ENCODE measurements at places on chromosomes 1 and 21.
A peak's percentile ranks its signal among the peaks of the same experiment; 100 is the strongest.

DNA sequence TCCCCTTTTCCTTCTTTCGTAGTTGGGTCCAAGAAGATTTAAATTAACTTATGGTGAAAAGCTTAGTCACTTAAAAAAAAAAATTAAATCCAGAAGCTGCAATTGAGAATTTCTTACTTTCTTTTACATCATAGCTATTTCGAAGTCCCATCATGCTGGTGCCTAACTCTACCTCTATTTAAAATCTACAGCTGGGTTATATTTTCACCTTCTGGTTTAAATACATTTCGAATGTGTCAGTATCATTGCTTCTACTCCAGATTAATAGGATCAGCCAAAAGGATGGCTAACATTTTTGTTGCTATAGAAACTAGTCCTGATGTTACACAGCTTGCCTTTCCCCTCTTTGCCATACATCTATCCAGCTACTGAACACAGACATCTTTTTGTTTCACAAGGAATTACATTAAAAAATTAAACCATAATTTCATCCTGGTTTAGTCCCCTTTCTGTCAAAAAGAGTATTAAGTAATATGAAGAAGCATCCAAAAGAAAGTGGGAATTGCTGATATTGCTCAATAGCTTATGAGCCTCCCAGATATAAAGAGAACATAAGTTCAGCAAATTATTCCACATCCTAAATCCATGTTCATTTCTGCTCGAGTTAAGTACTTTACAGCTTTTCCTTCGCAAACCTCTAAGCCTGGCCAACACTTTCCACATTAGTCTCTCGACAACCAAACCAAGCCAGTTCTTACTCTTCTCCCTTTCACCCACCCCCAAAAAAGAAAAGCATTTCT is 396.7 kb upstream of the DAB1 start:
- no peak overlapping the region for H3K4me3 ChIP-seq
- H3K27me3 ChIP-seq = peaks cover 23% of the 10 kb centered on the region
- H3K27ac ChIP-seq = no peak overlapping the region
- no peaks in the 10 kb centered on the region for H3K4me1 ChIP-seq
- no peak for DNase-seq
- no peaks in the 10 kb centered on the region for H3K36me3 ChIP-seq

DNA sequence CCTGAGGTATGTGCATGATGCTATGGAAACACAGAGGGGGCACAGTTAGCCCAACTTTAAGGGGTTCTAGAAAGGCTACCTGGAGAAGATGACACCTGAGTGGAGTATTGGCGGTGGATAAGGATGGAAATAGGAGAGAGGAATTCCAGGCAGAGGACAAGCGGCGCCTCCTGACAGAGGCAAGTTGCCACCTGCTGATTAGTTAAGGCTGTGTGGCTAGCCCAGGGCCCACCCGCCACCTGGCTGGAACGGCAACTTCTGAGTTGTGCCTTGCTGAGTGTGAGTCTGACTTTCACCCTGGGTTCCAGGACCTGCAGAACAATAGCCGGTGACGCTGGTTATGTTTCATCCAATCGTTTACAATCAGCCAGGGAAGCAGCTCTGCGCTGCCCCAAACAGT is 126.9 kb upstream of the LMO4 start:
- H3K4me3 ChIP-seq = no peak overlapping the region
- no peak overlapping the region for H3K27ac ChIP-seq
- peaks cover 4% of the 10 kb centered on the region for H3K27me3 ChIP-seq
- H3K4me1 ChIP-seq = no peaks in the 10 kb centered on the region

DNA sequence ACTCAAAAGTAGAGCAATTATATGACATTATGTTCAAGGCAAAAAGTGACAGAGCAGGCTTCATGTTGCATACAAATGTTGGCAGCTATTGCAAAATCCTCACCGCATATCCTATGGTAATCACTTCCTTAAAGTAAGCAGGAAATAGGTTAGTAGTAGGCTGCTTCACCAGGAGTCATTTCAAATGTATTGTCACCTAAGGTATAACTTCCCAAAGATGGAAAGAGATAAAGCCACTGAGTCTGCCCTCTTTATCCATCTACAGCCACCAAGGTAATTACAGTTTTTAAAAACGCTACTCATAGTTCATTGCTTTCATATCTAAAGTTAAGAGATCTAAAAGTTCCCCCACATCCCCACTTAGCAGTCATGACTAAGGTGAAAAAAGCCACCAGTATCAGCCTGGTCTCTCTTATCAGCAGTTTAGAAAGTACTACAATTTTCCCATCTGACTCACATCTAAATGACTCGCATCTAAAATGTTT is 31.6 kb upstream of the UBE2U start:
- H3K36me3 ChIP-seq = no peaks in the 10 kb centered on the region
- H3K27ac ChIP-seq = no peak overlapping the region
- H3K4me3 ChIP-seq = no peak overlapping the region

GRCh38 chr1:73736125-73736524 is 461.9 kb downstream of the LRRIQ3 start:
- no peaks in the 10 kb centered on the region for H3K36me3 ChIP-seq
- H3K4me3 ChIP-seq = no peak overlapping the region
- DNase-seq = no peak
- H3K27me3 ChIP-seq = no peaks in the 10 kb centered on the region
- H3K27ac ChIP-seq = no peak overlapping the region
- no peaks in the 10 kb centered on the region for H3K4me1 ChIP-seq

DNA sequence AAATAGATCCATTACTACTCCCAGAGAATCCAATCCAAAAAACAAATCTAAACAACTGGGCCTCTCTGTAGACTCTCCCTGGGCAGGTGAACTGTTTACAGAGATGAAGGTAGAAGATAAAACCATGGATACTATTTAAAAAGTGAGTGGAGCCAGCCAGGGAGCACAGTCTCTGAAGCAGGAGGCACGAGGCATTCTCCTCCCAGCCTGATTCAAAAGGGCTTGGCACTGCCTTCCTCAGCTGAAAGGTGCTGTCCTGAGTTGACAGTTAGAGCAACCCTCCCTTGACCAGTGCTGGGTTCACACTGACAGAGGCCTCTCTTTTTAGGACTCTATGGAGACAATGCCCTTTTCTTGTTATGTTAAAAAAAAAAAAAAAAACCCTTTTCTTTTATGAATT is 36.8 kb downstream of the HENMT1 start:
- H3K27me3 ChIP-seq = no peaks in the 10 kb centered on the region
- DNase-seq = no peak
- H3K4me1 ChIP-seq = peaks cover 9% of the 10 kb centered on the region
- peaks cover 15% of the 10 kb centered on the region for H3K36me3 ChIP-seq
- no peak overlapping the region for H3K4me3 ChIP-seq

DNA sequence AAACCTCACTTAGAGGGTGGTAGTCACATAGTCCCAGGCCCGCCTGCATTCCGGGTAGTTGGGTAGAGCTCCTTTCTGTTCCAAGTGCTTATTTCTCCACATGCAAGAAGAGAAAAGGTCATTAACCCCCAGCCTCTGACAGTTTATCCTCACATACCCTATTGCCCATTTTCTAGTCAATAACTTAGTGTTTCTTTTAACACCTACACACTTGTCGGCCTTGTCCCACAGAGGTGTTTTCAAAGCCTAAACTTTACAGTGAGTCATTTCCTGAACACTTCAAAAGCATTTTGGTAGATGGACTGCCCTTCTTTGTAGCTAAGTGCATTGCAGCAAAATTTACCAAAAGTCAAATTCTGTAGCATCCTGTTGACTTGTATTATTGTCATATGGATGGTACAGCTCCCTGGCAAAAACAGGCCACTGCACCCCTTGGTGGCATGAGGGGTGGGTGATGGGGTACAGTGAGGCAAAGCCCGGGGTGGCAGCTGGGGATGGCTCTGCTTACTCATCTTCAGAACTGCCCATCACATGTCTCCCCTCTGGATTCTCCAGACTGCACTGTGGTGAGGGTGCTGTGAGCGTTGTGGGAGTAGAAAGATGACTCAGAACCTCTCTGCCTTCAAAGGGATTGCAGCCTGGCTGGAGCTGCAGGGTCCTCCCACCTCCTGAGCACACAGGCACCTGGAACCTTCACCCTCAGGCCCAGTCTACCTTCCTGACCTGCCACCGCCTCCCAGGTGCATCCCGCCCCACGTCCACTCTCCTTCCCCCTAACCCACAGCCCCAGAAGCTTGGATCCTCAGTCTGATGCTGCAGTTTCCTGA is 45.8 kb upstream of the DMRTB1 start:
- H3K36me3 ChIP-seq = no peaks in the 10 kb centered on the region
- peaks cover 51% of the 10 kb centered on the region for H3K27me3 ChIP-seq
- H3K27ac ChIP-seq = no peak overlapping the region
- no peak for DNase-seq

- no peak overlapping the region for H3K4me3 ChIP-seq
- H3K27me3 ChIP-seq = no peaks in the 10 kb centered on the region
- no peak for DNase-seq
- no peaks in the 10 kb centered on the region for H3K36me3 ChIP-seq
- no peak overlapping the region for H3K27ac ChIP-seq
- peaks cover 33% of the 10 kb centered on the region for H3K4me1 ChIP-seq
These were observed 53.5 kb downstream of the FNBP1L start for GRCh38 chr1:93501399-93501798.

- H3K4me3 ChIP-seq = no peak overlapping the region
- DNase-seq = no peak
- H3K27me3 ChIP-seq = no peaks in the 10 kb centered on the region
- peak overlapping the region; percentile 79 for H3K27ac ChIP-seq
- peaks cover 100% of the 10 kb centered on the region for H3K4me1 ChIP-seq
These were observed 164.3 kb downstream of the DHRS3 start for GRCh38 chr1:12453400-12454343.

- DNase-seq = no peak
- H3K4me1 ChIP-seq = peaks cover 14% of the 10 kb centered on the region
- H3K36me3 ChIP-seq = no peaks in the 10 kb centered on the region
- no peak overlapping the region for H3K4me3 ChIP-seq
These were observed 622.1 kb downstream of the PLPP3 start for GRCh38 chr1:55957276-55957675.

DNA sequence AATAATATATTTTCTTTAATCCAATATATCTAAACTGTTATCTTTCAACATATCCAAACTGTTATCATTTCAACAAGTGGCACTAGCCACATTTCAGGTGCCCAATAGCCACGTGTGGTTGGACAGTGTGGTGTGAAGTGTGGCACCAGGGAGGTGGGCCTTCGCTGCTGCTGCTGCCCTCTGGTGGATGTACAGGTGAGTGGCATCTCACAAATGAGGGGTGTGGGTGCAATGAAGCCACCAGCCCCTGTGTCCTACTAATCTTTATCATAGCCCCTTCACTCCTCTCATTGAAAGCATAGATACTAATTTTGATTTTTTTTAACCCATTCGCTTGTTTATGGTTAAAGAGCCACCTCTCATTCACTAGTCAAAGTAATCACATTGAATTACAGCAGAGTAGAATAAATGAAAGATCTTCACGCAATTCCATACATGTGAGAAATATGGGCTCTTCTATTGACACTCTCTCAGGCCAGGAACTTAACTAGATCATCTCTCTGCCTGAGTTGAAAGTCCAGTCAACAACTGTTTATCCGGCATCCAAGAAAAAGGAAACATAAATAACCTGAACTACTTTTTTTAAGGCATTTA is 499.2 kb downstream of the OMA1 start:
- H3K27ac ChIP-seq = no peak overlapping the region
- DNase-seq = no peak
- H3K36me3 ChIP-seq = no peaks in the 10 kb centered on the region
- no peak overlapping the region for H3K4me3 ChIP-seq
- no peaks in the 10 kb centered on the region for H3K4me1 ChIP-seq

GRCh38 chr21:37452227-37452626 is 85.7 kb downstream of the DYRK1A start:
- no peak overlapping the region for H3K4me3 ChIP-seq
- peaks cover 99% of the 10 kb centered on the region for H3K4me1 ChIP-seq
- DNase-seq = peak; percentile 31
- H3K27ac ChIP-seq = peak overlapping the region; percentile 71
- H3K36me3 ChIP-seq = no peaks in the 10 kb centered on the region

- H3K36me3 ChIP-seq = no peaks in the 10 kb centered on the region
- H3K27me3 ChIP-seq = no peaks in the 10 kb centered on the region
- DNase-seq = no peak
- H3K4me3 ChIP-seq = no peak overlapping the region
These were observed 362.2 kb upstream of the SNX7 start for GRCh38 chr1:98299313-98299712.

GRCh38 chr1:175717610-175718540 is 25.5 kb downstream of the TNR start:
- peaks cover 41% of the 10 kb centered on the region for H3K27me3 ChIP-seq
- no peaks in the 10 kb centered on the region for H3K4me1 ChIP-seq
- no peak for DNase-seq
- no peaks in the 10 kb centered on the region for H3K36me3 ChIP-seq

GRCh38 chr1:84452436-84452835 is 26.6 kb upstream of the RPF1 start:
- H3K27ac ChIP-seq = no peak overlapping the region
- no peaks in the 10 kb centered on the region for H3K4me1 ChIP-seq
- H3K27me3 ChIP-seq = peaks cover 44% of the 10 kb centered on the region
- DNase-seq = no peak

DNA sequence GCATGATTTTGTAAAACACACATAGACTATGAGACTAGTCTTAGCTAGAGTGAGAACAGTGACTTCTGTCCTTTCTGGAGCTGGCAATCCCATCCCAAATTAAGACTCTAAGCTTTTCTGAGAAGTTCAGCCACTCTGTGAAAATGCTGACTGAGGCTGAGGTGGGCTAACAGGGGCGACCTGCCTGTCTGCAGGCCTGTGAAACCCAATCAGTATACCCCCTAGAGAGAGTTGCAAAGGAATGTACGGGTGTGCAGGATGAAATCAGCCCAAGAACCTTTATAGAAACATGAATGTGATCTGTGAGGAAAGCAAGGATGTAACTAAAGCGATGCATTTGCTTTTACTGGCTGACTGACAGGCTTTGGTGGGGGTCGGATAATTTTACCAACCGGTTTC is 16.0 kb upstream of the TBX15 start:
- H3K4me3 ChIP-seq = no peak overlapping the region
- H3K4me1 ChIP-seq = peaks cover 47% of the 10 kb centered on the region
- peaks cover 99% of the 10 kb centered on the region for H3K27me3 ChIP-seq
- DNase-seq = no peak

GRCh38 chr1:24514946-24515345 is 12.3 kb downstream of the RCAN3 start:
- H3K27me3 ChIP-seq = no peaks in the 10 kb centered on the region
- DNase-seq = no peak
- H3K36me3 ChIP-seq = peaks cover 5% of the 10 kb centered on the region
- no peak overlapping the region for H3K27ac ChIP-seq
- H3K4me3 ChIP-seq = no peak overlapping the region

DNA sequence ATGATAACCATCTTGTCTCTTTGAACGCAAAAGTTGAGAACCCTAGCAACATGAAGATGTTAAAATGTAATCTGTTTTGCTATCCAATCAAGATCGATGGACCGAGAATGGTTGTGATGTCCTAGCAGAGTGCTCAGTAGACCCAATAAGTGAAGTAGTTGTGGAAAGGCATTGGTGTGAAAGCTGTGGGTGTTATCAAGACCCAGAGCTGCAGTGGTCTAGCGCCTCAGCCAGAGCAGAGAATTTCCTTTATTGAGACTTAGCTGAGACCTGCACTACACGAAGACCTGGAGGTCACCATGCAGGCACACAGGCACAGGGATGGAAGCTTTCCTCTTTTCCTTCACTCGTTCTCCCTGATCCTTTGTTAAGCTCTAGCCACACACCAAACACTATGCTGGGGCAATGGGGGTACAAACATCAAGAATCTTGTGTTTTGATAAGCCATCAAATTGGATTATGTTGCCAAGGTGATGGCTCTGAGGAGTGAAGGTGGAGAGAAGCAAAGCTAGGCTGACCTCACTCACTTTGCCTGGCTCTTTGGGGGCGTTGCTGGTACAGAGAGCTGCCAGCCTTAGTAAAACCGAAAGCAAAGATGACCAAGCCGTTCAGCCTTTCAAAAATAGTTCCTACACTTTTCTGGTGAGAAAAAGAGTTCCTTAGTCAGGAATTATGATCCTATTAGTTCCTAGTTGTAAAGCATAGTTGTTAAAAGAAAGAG is 24.1 kb downstream of the METTL13 start:
- peak overlapping the region; percentile 28 for H3K4me3 ChIP-seq
- H3K27me3 ChIP-seq = no peaks in the 10 kb centered on the region
- H3K4me1 ChIP-seq = peaks cover 37% of the 10 kb centered on the region
- H3K27ac ChIP-seq = peak overlapping the region; percentile 17

Measured in left ventricle myocardium inferior (tissue), 1 donor.